ENCODE measurements at places on chromosomes 11 and 22.
A peak's percentile ranks its signal among the peaks of the same experiment; 100 is the strongest.

GRCh38 chr11:133519560-133519959, 12.7 kb downstream of the OPCML start:
- DNase-seq: no peak

DNA sequence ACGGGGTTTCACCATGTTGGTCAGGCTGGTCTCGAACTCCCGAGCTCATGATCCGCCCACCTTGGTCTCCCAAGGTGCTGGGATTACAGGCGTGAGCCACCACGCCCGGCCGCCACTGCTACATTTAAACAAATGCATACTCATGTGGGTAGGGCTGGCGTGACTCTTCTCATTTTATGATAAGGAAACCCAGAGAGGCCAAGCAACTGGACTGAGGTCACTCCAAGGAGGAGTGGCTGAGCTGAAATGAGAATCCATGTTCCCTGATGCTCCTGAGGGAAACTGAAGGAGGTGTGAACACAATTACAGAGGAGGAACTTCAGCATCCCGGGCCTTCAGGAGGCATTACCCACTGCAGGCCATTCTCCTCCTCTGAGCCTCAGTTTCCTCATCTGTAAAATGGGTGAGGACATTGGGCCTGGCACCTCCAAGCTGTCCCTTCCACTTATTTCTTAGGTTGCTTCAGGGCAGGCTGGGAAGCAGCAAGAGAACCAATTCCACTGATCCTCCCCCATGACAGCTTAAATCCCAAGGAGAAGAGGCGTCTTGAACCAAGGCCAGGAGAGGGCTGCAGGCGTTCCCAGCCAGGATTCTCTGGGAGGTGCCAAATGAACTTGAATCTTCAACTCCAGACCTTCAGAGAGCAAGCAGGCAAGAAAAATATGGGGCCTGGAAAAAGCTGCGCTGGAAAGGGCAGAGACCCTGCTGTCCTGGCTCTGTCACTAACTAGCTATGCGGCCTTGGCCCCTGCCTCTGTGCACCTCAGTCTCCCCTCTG, 2.9 kb downstream of the TST start:
- no peak for DNase-seq

DNA sequence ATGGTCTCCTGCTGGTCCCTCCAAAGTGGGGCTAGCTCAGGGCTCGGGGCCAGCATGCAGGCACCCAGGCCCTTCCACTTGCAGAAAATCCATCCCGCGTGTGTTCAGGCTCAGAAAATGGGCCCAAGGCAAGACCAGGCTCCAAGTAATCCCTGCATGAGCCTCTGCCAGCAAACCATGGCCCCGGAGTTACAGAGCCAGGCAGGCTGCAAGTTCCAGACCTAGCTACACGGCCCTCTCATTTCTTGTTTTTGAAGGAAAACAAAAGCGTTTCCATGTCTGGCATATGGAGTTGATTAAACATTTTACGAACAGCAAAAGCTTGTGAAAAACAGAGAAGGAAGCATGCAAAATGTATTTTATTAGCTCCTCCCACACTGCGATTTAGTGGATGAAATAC, 29.7 kb downstream of the KIAA0930 start:
- DNase-seq: peak; percentile 84

GRCh38 chr22:27612115-27612514, 189.4 kb downstream of the MN1 start:
- no peak for DNase-seq

- DNase-seq: no peak
Observed at GRCh38 chr11:18394928-18395734, 768 bp downstream of the LDHA start.

Measured in GM04503 (cell line).